Kidney glomerular epithelial cell (primary cell): ENCODE measurements at places on chromosomes 6 and 20.

DNA sequence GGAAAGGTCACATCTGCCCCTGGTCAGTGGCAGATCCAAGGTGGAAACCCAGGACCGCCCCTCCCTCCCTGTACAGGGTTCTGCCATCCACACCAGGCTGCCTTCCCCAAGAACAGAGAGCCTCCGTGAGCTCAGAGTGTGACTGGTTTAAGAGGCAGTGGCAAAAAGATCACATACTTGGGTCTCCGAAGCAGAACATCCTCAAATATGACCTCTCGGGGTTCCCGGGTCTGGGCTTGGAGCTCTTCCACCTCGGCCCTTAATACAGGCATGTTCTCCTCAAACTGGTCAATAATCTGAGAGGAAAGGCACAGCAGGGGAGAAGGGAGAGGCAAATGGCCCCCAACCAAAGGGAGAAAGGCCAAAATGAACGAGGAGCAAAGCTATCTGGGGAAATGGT is 14.8 kb downstream of the C20orf96 start:
- DNase-seq, result no peak

- DNase-seq, result no peak
These were observed 1026.6 kb downstream of the EYS start for GRCh38 chr6:64680446-64680845.

DNA sequence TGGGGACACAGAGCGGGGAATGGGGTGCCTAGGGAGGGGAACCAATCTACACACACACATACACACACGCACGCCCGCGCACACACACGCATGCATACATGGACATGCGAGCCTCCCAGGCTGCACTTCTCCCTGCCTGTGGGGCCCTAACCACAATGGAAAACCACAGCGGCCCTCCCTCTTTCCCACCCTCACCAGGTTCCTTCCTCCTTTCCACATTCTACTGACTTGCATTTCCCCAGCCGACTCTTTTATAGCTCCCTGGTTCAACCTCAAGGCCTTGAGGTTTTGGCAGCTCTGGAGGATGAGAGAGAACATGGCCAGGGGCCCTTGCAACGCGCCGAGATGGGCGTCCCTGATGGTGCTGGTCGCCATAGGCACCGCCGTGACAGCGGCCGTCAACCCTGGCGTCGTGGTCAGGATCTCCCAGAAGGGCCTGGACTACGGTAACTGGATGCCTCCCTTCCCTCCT is at the start of gene BPI:
BPI (plus strand) TSS at position 249 of the 472 bp plus-strand sequence; CDS start at position 317, 68 bp downstream.
- no peak for DNase-seq

GRCh38 chr6:136945072-136945471 is 23.0 kb downstream of the SLC35D3 start:
- DNase-seq, result no peak

GRCh38 chr6:76814496-76815458 is 648.5 kb downstream of the HTR1B start:
- no peak for DNase-seq

DNA sequence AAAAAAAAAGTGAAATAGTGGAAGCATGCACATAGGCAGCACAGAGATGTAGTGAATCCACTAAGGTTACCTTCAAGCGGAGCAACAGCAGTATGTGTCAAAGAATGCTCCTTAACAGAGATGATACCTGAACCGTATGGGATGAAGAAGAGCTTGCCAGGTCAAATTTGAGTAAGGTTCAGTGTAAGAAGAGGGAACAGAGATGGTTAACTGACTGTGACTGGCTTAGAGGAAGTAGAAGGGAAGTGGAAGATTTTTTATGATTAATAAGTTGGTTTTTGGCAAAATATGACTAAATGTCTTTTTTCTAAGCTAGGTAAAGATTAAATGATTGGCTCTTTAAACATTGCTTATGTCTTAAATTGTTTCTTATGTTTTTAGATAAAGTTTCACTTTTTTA is 52.6 kb upstream of the C20orf144 start:
- no peak for DNase-seq

- DNase-seq, result no peak
These were observed 20.1 kb upstream of the TCP11 start for GRCh38 chr6:35161266-35161665.

DNA sequence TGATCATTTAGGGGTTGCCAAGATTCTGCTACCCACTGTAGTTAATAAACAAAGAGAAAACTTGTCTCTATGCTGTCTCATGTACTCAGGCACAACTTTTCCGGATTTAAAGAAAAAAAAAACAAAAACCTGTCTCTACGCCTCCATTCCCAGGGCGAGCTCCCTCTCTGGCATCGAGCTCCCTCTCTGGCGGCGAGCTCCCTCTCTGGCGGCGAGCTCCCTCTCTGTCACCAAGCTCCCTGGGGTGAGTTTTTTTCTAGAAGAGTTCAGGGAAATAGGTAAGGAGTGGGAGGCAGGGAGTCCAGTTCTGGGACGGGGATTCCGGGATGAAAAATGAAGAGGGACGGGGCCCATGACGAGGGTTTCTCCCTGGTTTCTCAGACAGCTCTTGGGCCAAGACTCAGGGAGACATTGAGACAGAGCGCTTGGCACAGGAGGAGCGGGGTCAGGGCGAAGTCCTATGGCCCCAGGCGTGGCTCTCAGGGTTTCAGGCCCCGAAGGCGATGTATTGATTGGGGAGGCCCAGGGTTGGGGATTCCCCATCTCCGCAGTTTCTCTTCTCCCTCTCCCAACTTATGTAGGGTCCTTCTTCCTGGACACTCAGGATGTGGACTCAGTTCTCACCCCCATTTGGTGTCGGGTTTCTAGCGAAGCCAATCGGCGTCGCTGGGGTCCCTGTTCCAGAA is 16.5 kb upstream of the HLA-A start:
- no peak for DNase-seq

GRCh38 chr6:30565772-30566171 is 5.5 kb upstream of the ABCF1 start:
- no peak for DNase-seq

DNA sequence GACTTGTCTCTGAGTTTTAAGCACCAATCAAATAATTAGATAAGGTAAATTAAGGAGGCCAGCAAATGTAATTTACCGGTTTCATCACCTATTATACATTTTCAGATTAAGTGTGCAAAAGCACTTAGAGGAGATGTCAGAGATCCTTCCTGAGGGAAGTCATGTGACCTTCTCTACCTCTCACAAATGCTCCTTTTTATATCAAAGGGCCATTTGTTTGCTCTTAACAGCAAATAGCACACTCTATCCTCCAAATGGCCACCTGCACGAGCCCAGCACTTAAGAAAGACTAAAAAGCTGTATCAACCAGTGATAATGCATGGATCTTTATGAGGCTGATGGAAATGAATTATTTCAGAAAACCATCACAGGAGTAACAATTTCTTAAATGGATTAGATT is 149.4 kb downstream of the ELOVL4 start:
- no peak for DNase-seq

DNA sequence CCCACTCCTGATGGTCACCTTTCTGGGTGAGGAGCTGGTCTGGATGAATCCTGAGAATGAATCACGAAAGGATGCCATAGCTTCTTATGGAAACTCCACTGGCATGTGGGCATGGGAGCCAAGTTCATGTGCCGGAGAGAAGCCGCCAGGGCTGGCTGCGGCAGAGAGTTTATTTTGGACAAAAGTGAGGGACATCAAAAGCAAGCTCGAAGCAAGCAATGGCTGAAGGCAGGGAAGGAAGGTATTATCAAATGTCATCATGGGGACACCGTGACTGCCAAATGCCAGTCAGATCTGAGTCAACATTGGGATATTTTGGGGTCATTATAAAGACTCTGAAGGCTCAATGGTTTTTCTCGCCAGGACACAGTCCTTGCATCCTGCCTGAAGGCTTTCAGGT is 249.1 kb downstream of the QKI start:
- no peak for DNase-seq

- no peak for DNase-seq
These were observed 516 bp downstream of the TCP11 start for GRCh38 chr6:35140639-35141006.
